ENCODE measurements at places on chromosomes 4 and X.

GRCh38 chr4:118077767-118078105, 43.5 kb downstream of the NDST3 start:
- H3K4me1 ChIP-seq: no peaks in the 10 kb centered on the region
- no peak overlapping the region for H3K27ac ChIP-seq
- no peaks in the 10 kb centered on the region for H3K27me3 ChIP-seq
- no peak for DNase-seq
- H3K36me3 ChIP-seq: no peaks in the 10 kb centered on the region

DNA sequence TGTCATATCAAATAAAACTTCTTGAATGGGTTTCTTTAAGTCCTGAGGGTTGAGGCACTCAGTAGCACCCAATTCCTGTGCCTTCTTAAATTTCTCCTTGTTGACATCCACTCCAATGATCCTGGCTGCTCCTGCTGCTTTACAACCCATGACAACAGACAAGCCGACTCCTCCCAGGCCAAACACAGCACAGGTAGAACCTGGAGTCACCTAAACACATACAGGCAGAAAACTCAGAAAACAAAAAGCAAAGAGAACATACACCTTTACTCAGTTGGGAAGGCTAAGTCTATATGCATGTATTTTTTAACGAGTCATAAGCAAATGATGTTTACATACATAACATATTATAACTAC, 10.3 kb downstream of the ADH6 start:
- no peak overlapping the region for H3K27ac ChIP-seq
- no peaks in the 10 kb centered on the region for H3K27me3 ChIP-seq
- no peak overlapping the region for H3K4me3 ChIP-seq
- no peaks in the 10 kb centered on the region for H3K4me1 ChIP-seq
- H3K36me3 ChIP-seq: no peaks in the 10 kb centered on the region

- no peak for DNase-seq
- H3K27me3 ChIP-seq: peaks cover 16% of the 10 kb centered on the region
- peaks cover 5% of the 10 kb centered on the region for H3K4me1 ChIP-seq
- no peaks in the 10 kb centered on the region for H3K36me3 ChIP-seq
Observed at GRCh38 chr4:1766106-1767060, 26.7 kb upstream of the FGFR3 start.

GRCh38 chr4:30802622-30803323, 82.6 kb downstream of the PCDH7 start:
- H3K4me3 ChIP-seq: no peak overlapping the region
- H3K27ac ChIP-seq: no peak overlapping the region
- no peaks in the 10 kb centered on the region for H3K27me3 ChIP-seq
- no peaks in the 10 kb centered on the region for H3K4me1 ChIP-seq
- no peak for DNase-seq

DNA sequence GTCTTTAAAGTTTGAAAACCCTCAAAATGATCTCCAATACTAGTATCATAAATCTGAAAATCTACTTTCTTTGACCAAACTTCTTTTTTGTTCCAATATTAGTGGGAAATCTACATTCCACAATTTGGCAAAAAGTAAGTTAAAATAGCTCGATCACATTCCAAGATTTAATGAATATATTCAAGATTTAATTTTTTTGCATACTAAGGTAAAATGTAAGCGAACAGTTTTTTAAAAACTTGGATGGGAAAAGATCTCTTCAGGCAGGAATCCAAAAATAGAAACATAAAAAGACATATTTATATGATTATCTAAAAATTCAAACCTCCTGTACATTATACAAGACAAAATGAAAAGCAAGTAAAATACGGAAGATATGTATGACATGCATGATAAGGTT, 31.2 kb downstream of the CNOT6L start:
- DNase-seq: no peak
- no peaks in the 10 kb centered on the region for H3K36me3 ChIP-seq
- H3K4me1 ChIP-seq: peaks cover 24% of the 10 kb centered on the region
- no peak overlapping the region for H3K27ac ChIP-seq
- no peak overlapping the region for H3K4me3 ChIP-seq

- no peaks in the 10 kb centered on the region for H3K27me3 ChIP-seq
- no peak overlapping the region for H3K27ac ChIP-seq
- no peak for DNase-seq
- no peak overlapping the region for H3K4me3 ChIP-seq
- no peaks in the 10 kb centered on the region for H3K4me1 ChIP-seq
Observed at GRCh38 chrX:41031256-41031967, 53.8 kb upstream of the USP9X start.

Measured in natural killer cell (primary cell).